ENCODE measurements at places on chromosomes 4 and X.

DNA sequence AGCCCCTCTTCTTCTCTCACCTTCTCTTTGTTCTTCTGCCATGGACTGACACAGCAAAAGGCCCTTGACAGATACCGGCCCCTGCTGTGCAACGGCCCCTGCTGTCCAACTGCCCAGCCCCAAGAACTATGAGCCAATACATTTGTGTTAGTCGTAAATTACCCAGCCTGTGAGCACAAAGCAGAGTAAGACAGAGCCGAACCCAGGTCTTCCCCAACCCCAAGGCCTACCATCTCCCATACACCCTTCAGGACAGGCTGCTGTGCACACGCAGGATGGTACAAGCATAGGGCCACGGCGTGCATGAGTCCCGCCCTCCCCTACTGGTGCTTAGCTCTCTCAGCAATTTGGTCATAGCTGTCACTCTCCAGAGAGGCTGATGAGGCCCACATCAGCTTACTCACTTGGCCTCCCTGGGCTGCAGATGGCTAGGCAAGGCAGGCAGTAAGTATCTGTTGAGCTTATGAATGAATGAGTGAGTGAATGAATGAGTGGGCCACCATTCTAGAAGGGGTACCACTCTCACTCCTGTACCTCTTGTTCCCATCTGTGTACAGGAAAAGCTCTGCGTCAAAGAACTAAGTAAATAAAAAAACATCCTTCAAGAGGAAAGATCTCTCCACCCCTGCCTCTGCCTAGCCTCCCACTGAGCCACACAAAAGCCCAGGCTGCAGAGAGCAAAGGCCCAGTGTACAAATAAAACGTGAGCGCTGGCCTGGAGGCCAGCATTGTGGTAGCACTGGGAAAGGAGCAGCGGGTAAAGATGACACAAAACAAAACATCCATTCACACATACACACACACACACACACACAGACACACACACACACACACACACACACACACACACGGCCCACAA, 13.9 kb downstream of the WDR1 start:
- DNase-seq = no peak

GRCh38 chrX:142998447-142999198, 27.1 kb upstream of the SPANXN4 start:
- no peak for DNase-seq

- no peak for DNase-seq
Measured at GRCh38 chr4:27711041-27711440, 850.4 kb downstream of the STIM2 start.

GRCh38 chr4:42454755-42455420, 57.6 kb downstream of the SHISA3 start:
- no peak for DNase-seq

DNA sequence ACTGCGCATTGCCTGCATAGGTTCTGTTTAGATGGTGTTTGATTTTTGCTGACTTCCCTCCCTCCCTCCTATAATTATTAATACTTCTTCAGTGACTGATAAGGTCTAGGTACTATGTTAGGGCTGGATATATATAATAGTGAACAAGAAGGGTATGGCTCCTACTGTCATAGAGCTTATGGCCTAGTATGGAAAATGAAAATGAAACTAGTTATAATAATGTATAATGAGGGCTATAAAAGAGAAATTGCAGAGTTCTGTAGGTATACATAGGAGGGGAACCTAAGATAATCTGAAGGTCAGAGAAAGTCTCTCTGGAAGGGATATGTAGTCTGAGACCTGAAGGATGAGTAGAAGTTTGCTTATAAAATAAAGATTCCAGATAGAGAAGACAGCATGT, 102.1 kb downstream of the DCK start:
- no peak for DNase-seq

DNA sequence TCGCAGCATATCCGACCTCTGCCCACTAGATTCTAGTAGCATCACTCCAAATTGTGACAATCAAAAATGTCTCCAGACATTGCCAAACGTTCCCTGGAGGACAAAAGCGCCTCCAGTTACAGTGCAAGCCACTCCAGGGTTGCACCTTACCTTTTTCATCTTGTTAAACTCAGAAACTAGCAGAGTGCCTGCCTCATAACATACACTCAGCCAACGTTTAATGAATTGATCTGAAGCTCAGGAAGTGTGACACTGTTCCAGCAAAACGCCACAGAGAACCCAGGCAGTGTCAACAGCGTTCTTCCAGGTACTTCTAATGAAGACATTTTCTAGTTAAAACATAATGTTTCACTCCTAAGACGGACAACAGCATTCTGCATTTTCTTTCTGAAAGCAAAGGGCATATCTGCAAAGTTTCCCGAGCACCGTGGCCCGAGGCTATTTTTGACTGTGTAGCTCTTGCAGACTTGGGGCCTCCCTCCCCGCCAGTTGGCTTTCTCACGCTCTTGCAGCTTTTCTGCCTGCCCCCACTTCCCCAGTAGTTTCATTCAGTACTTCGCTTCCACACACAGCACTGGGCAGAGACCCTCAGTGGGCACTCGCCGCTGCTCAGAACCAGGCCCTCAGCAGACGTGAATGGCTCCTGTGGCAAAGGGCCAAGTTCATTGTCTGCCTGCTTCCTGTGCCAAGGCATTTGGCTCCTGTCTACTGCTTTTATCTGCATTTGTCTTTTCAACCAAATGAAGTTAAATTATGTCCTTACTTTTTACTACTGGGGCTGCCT, 133.4 kb upstream of the TTC29 start:
- DNase-seq = no peak

GRCh38 chr4:52299120-52299519, 248.0 kb downstream of the SPATA18 start:
- peak; percentile 75 for DNase-seq

- peak; percentile 22 for DNase-seq
Measured at GRCh38 chr4:182010876-182011275, 232.3 kb upstream of the TENM3 start.

DNA sequence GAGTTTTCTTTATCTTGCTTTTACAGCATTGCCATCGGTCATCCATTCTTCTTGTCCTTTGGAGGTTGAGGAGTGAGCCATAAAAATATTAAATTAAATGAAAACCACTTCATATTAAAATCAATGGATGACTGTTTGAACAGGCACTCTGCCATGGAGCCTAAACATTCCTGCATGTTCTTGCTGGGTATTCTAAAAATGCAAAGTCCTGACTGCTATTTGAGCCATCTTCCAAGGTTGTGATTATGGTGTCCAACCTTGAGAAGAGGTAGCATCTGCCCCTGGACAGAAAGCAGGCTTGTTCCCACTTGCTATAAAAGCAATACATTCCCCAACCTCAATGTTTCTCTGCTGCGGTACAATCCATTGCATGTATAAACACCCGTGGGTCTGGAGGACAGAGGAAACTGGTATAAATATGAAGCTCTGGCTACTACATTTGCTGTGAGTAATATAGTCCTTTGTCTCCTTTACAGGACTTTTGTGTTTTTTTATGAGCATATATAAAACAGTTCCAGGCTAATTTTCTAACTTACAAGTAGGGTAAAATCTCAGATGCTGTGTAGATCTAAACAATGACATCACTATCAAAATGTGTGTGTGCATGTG, 70.9 kb upstream of the FAT4 start:
- no peak for DNase-seq

GRCh38 chr4:180668732-180669131, 1574.5 kb upstream of the TENM3 start:
- no peak for DNase-seq

GRCh38 chr4:114192854-114193253, 213.4 kb upstream of the ARSJ start:
- no peak for DNase-seq

DNA sequence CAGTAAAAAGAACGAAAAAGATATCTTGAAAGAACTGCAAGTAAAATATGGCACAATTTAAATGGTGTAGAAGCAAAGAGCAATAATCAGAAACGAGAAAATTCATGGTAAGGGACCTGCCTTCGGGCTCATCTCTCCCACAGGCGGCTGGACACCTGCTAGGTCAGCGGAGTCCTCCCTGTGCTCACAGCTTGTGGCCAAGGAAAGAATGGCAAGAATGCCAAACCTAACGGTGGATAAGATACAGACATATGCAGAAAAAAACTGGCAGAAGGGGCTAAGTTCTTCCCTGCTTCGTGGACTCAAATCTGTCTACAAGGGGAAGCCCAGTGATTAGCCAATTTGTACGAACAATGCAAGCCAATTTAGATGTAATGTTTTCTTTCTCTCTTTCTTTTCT, 152.1 kb upstream of the VCX start:
- DNase-seq = no peak

DNA sequence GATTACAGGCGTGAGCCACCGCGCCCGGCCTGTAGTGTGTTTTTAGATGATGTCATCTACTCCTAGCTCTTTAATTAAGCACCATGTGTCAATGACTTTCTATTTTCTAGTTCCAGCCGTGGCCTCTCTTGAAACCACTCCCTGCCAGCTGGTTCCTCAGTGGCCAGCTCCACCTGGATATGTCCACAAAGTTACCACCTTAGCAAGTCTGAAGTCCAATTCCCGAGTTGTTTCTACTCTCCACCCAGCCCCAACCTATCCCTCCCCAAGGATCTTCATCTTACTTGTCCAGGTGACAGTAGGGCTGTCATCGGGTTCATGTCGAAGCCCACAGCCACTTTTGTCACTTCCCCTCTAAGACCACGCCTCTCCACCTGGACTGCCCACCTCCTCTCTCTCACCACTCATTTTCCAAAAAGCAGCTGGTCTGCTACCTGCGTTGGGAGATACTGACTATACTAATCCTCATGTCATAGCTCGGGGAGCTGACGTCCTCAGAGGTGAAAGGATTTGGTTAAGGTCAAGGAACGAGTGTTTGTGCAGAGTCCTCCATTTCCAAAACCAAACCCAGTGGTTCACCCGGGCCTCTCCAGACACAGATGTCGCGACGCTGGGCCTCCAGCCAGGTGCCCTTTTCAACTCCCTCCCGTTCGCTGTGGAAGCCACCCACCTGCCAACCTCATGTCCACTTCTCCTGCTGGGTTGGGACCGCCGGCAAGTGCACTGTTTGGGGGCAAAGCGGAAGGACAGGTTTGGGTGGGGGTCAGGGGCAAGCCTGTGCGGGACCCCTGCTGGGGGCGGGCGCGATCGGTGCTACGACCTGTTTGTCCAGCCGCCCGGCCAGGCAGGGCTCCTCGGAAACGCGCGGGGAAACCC, 704 bp downstream of the FAM3A start:
- DNase-seq = no peak

GRCh38 chr4:94635177-94635576, 122.6 kb upstream of the BMPR1B start:
- peak; percentile 29 for DNase-seq

- DNase-seq = no peak
Measured at GRCh38 chrX:132741689-132742088, 216.7 kb downstream of the HS6ST2 start.

GRCh38 chr4:150773729-150774449, 191.9 kb downstream of the MAB21L2 start:
- DNase-seq = no peak

- DNase-seq = no peak
Measured at GRCh38 chr4:95833711-95834194, 6.1 kb upstream of the PDHA2 start.

DNA sequence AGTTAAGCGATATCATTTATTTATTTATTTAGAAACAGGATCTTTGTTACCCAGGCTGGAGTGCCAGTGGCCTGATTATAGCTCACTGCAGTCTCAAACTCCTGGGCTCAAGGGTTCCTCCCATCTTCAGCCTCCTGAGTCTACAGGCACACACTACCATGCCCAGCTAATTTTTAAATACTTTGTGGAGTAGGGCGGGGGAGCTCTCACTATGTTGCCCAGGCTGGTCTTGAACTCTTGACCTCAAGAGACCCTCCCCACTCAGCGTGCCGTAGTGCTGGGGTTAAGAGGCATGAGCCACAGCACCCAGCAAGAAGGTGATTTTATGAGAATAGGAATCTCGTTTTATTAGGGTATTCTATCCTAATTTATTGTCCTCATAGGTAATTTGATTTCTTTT, 3.9 kb upstream of the UFSP2 start:
- no peak for DNase-seq

- no peak for DNase-seq
Measured at GRCh38 chr4:56742080-56742871, 61.2 kb upstream of the HOPX start.

DNA sequence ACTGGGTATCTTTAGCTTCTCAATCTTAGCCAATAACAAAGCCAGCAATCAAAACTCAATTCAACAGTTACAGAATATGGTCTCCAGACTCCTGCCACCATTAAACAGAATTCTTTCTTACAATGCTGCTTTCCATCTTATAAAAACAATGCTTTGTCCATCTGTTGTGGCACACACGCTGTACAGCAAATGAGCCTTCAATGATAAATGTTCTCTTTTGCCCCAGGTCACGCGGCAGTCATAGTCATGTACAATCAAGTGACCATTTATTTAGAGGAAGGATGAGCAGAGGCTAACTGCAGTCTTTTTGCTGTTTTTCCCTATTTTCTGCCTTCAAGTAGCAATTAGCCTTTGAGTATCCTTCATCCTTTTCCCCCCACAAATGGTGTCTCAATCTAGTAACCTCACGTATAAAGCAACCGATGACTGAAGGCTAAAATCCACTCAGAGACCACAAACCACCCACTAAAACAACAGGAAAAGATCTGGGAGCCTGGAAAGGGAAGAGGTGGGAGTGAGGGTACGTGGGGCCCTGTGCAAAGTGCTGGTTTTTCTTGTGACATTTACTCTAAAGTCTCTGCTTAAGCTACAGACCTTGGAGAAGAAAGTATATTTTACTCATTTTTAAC, 24.4 kb downstream of the TRIM2 start:
- no peak for DNase-seq

GRCh38 chr4:71259280-71259679, 79.5 kb upstream of the SLC4A4 start:
- no peak for DNase-seq

Data from fibroblast of gingiva (primary cell).